Stimulated activated CD4-positive, alpha-beta T cell treated with anti-CD3 and anti-CD28 coated beads, Interleukin-12 subunit alpha, Interleukin-12 subunit beta, amount 100 ng/mL, for 48 hours (primary cell): ENCODE measurements at places on chromosomes 3 and 15.

GRCh38 chr3:111864821-111865656 lies 6.0 kb downstream of the PHLDB2 start:
- DNase-seq = no peak

DNA sequence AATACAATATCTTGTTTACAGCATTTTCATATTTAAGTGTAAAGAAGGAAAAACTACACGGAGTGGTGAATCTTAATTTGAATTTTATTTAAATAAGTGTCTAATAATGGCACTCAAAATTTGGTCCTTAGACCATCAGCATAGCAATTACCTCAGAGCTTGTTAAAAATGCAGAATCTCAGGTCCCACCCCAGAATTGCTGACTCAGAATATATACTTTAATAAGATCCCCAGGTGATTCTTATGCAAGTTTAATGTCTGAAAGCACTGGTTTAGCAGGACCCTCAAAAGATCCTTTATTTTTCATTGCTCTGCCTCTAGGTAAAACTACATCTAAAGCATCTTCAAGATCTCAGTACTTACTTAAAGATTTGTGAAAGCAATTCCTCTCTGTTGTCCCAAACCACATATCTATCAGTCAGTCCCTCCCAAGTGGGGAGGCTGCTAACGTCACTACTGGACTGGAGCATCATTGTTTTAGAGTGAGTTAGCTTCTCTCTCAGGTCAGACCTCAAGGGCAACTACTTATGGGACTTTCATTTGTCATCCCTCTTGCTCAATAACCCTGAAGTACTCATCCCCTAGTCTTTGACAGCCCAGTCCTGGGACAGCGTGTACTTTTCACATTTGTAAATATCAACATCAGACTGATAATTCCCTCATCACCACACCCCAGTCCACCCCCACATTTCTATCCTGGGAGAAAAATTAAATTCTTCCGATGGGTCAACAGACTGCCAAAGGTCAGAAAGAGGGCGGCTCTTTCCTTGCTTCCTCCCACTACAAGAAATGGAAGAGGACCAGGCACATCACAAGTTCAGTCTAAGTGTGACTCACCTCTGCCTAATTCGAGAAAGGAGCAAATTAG lies 76.7 kb downstream of the CBLB start:
- DNase-seq = no peak

- DNase-seq = no peak
Observed at GRCh38 chr15:47429376-47429775, 287.9 kb upstream of the SEMA6D start.

GRCh38 chr3:54932606-54933005 lies 4.7 kb upstream of the LRTM1 start:
- no peak for DNase-seq

- no peak for DNase-seq
Observed at GRCh38 chr15:68957696-68958095, 27.4 kb downstream of the SPESP1 start.

DNA sequence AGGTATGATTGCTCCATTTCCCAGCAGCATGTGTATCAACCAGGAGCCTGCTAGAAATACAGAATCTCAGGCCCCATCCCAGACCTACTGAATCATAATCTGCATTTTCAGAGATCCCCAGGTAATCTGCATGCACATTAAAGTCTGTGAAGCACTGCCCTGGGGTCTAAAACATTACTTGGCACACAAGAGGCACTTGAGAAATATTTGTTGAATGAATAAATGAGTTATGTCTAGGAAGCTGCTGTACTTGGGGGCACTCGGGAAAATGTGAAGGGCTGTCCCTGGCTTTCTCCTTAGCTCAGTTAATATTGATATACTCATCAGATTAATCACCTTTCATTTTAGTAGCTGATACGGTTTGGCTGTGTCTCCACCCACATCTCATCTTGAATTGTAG lies 184.4 kb downstream of the RORA start:
- DNase-seq = no peak

DNA sequence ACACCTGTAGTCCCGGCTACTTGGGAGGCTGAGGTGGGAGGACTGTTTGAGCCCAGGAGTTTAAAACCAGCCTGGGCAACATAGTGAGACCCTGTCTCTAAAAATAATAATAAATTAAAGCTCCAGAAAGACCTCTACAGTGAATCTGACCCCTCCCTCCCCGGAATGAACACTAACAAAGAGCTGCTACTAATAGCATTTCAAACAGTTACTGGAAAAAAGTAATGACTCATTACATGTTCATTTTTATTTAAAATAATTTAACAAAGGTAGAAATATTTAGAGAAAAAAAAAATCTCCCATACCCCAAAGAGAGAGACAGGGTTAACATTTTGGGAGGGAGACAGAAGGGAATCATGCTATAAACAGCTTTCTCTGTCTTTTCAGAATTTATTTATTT lies 2.2 kb upstream of the UBA3 start:
- no peak for DNase-seq
